MG63 (cell line): ENCODE measurements at places on chromosomes 6 and 20.

GRCh38 chr6:56372406-56372995, 125.1 kb upstream of the COL21A1 start:
- DNase-seq = no peak

GRCh38 chr6:35071347-35071994, 69.7 kb downstream of the TCP11 start:
- no peak for DNase-seq

GRCh38 chr6:137919837-137920730, 53.0 kb downstream of the TNFAIP3 start:
- no peak for DNase-seq

DNA sequence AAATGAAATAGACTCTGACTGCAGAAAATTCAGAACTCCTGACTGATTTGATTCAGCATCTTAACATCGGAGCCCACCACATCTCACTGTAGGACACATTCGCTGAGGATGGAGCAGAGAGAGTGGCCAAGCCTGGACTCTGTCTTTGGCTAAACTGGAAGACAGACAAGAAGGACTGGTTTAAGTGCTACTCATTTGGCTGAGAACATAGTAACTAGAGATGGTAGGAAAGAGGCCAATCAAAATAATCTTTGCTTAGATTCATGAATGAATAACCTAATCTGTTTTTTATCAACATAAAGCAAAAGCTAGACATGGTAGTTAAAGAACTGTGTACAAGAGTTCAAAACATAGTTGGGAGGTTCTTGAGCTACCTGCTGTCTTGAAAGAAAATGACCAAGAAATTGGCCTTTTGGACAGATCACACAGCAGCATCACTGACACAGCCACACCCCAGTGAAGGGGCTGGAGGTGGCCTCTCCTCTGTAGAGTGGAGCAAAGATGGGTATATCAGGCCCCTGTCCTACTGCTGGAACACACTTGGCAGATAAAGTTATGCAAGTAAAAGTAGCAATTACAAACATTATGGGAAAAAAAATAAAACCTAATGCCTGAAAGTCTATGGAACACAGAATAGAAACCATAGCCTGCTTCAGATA, 87.1 kb upstream of the NT5E start:
- peak; percentile 5 for DNase-seq

DNA sequence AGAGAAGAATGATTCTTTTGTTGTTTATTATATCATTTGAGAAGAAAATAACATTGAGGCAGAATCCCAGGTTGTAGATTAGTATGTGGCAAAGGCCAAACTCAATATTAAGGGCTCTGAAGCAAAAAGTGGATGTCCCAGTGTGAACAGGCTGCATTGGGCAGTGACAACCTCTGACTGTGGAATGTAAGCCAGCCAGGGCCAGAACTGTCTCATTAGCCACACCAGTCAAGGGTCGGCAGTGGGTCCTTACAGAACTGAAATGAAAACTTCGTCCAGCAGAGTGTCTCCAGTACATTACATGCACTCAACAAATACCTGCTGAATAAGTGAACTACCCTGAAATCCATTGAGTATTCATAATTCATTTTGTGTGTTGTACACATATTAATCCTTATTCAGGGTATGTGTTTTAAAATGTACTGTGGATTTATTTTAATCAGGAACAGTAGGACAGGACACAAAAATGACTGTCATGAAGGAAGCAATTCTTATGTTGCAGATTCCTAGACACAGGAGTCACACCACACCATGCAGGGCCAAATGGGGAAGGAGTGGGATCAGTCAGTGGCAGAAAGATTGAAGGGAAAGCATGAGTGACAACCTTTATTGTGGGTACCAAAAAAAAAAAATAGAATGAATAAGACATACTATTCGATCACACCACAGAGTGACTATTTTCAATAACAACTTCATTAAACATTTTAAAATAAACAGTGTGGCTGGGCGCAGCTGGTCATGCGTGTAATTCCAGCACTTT, 64.9 kb upstream of the UTRN start:
- no peak for DNase-seq

GRCh38 chr6:124926435-124926834, 35.8 kb upstream of the RNF217 start:
- no peak for DNase-seq

DNA sequence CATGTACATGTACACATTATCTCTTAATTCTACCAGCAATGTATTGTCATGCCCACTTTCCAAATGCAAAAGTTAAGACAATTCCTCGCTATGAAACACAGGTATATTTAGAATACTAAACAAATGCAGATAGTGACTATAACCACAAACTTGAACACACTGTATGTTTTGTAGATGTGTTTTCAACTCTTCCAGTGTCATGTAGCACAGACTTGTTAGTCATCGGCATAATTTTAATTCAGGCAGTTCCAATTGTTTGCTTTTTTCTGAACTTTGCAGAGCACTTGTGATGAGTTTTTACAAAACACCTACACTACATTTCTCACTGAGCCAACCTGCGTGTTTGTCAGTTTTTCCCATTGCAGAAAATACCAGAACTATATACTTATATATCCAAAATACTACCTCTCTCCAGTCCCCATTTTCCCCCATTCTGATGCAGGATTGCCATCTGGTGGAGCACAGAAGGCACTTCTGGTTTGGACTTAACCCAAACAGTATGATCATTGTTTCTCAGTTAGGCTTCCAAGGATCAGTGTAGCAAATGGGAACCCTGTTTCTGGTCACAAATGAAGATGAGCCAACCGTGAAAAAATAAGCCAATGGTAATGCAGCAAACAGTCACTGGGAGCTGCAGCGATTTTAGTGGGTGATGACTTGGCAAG, 143.4 kb downstream of the ADGRB3 start:
- DNase-seq = peak; percentile 3

- no peak for DNase-seq
Measured at GRCh38 chr6:105087571-105088211, 92.1 kb downstream of the POPDC3 start.

GRCh38 chr6:110728501-110728900, 86.8 kb downstream of the CDK19 start:
- no peak for DNase-seq

GRCh38 chr6:35719830-35720733, 16.8 kb upstream of the ARMC12 start:
- DNase-seq = no peak

DNA sequence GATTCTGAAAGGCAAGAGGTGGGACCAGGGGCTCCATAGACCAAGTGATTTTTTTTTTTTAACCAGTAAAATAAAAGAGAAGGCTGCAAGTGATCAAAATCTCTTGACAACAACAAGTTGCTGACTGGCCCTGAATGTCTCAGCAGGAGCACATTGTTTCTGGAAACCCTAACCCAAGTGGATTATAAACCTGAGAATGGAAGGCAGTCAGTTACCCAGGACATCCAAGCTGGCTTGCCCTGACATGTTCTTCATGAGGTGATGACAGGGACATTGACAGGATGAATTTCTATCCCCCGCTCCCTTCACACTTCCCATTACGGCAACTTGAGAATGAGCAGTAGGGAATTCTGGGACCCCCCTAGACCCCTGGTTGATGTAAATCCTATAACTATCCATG, 49.6 kb upstream of the RIPOR2 start:
- no peak for DNase-seq

DNA sequence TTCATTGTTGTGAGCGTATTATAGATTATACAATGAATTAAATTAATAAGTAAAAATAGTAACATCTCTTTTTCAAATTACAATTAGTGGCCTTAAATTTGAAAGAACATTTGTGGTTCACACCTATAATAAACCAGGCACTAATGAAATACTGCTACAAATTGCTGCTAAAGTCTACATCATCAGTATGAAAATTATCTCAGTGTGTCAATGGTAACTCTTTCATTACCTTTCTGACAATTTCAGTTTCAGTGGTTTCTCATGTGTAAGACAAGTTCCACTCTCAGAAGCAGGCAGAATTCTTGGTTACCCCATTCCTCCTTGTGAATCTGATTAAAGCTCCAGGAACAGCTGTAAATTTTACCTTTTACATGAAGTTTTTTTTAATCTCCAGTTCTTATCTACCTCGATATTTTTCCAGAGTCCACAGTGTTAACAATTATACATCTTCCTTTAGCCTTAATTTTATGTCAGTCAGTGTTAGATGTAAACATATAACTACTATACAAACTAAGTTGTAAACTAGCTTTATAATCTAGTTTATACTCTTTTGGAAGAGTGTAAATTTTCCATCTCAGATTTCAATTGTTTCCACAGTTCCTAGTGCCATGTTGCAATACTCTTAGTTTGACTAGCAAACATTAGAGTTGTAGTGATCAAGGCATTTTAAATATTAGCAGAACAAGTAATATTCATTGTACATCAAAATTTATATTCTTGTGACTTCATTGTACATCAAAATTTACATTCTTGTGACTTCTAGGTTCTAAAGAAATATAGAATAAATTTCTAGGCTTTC, 1038.4 kb downstream of the EPHA7 start:
- no peak for DNase-seq

- DNase-seq = no peak
Measured at GRCh38 chr6:169970306-169970988, 219.0 kb downstream of the ERMARD start.
